ENCODE measurements at places on chromosomes 3 and 15. TPM values are rescaled to one million over a fixed set of nuclear protein-coding genes. Genes with fewer than 3 reads are reported as not detected.

GRCh38 chr15:67882487-67883233 is 42.8 kb upstream of the RNU6-1 start:
- DNase-seq = no peak

DNA sequence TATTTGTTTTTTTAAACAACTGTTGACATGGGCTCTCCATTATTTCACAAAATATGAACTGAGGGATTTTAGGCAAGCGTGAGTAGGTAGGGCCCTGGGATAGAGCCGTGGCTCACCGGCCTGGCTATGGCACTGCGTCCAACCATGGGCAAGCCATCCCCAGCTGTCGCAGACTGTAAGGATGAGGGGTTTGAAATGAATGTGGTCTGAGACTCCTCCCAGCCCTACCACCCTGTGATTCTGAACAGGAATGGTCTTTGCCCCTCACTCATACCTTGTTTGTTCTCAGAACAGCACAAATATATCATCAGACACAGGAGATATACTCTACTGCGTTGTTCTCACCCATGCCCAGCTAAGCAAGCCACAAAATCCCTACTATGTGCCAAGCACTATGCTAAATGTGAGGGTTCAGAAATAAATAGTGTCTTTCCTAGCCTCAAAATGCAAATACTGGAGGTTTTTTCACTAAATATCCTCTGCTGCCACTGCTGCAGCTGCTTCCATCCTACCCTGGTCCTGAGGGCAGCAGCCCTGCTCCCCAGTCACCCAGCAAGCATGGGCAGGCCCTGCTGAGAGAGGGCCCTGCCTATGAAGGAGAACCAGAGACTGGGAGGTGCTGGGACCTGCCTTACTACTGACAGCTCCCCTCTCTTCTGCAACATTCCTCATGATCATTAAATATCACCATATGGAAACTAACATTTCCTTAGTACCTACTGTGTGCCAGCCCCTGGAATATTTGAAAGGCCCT is 102.8 kb downstream of the XXYLT1 start:
- DNase-seq = no peak

DNA sequence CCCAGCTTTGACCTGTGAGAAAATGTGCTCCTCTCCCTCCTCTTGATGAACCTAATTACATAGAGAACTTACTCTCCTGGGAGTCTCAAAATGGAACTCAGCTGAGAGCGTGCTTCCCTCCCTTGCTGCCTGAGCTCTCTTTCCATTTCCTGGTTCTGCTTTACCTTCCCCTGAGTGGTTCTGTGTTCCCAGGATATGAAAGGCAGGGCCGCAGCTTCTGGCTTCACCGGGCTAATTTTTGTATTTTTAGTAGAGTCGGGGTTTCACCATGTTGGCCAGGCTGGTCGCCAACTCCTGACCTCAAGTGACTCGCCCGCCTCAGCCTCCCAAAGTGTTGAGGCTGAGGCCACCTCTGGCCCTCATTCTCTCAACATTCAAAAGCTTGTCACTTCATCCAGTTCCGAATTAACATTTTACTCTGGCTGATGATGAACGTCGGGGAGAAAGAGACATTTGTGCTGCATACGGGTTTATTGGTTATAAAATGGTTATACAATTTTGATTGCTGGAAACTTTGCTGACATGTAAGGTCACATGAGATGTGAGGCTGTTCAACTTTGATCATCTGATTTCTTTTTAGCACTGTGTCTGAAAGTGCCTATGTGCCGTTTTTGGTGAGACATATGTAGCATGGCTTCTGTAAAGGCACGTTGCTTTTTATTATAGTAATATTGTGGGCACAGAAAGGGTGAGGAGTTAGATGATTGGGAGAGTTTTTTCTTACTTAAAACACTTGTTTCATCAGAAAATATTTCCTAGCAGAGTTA is 6.6 kb downstream of the PLS1 start:
- no peak for DNase-seq

DNA sequence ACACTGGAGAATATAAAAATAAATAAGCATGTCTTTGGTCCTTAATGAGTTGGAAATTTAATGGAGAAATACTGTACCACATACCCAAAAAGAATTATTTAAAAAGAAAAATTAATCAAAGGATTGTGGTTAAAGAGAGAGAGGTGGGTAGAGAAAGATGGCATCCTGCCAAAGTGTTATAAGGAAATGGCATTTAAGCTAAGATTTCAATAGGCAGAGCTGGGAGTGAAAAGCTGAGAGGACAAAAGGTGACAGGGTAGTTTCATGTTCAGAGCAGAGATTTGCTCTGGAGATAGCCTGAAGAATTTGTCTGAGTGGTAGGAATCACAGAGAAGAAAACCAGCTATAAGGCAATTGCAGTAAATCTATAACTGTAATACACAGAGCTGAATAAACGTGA is 181.0 kb downstream of the SI start:
- DNase-seq = no peak

DNA sequence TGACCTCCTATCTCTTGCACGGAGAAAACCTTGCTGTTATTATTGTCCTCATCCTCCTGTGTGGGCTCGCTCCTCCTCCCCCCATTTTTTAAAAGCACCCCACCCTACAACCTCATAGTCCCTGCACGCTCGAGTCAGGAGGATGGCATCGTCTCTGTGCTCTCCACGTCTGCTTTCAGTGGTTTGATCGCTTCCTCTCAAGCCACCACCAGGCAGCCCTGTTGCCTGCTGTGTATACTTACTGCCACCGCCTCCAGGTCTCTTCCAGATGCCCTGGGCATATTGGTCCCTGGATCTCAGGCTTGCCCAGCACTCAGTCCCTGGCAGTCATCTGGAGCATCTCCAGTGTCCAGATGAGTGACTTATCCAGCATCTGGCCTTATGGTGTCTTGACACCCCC is 42.1 kb upstream of the GCNT3 start:
- no peak for DNase-seq

DNA sequence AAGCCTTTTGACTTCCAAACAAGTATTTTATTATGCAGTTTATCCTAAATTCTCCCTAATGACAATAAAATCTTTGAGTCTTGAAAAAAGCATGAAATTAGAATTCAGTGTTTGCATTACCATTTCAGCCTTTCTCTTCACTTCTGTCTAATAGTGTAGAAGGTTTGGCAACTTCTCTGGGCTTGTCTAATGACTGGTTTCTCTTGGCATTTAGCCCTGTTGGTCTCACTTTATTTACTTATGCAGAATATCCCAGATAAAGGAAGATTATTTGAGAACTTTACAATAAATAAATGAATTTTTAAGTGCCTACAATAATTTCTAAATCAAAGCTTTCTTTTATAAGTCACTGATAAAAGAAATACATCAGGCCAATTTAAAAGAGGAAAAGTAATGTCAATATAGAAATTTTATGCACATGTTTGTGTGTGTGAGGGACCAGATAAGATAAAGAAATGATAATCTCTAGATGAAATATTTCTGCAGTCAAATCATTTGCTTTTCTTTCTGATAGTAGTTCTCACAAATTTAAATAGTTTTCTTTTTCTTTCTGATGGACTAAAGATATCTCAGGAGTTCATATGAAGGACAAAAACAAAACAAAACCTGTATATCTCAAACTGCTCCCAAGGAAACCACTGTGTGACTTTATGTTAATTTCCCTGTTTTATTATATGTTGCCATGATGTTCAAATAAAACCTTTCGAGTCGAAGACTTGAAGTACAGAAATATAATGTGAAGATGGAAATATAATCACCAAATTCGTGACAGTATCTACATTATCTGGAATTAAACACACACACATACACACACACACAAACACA is 533.1 kb upstream of the CBLB start:
- DNase-seq = no peak

DNA sequence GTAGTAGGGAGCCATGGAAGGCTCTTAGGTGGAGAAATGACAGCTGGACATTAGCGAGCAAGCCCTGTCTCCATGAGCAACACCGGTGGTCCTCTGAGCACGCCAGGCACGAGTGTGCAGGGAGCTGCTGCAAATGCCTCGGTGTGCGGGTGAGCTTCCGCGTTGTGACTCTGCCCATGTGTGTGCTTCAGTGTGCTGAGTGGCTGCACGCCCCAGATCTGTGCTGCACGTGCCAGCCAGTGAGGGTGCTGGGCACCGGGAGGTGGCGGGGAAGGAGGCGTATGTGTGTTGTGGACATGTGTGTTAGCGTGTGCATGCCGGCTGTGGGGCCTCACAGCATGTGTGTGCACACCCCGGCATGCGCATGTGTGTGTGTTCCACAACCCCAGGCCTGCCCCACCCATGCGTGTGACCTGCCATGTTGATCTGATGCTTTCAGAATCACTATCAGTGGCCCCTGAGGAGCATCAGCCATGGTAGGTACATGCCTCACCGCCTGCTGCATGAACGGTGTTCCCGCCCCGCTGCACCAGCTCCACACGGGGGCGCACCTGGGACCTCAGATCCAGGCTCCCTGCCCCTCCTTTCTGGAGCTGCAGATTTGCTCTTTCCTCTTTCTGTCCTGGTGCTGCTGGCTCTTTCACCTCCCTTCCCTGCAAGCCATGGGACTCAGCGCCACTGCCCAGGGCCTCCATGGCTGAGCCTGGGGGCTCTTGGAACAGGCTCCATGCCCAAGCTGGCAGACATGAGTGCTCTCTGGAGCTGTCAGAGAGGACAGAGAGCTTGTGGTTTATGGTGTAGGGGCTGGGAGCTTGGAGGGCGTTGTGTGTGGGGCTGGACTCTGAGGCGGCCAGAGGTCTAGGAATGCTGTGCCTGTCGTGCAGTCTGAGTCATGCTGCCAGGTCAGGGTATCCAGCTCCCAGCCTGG is 169.4 kb downstream of the TBC1D2B start:
- no peak for DNase-seq

GRCh38 chr3:167653155-167653554 is 587 bp downstream of the WDR49 start:
- DNase-seq = no peak

GRCh38 chr3:59772416-59773408 is 722.9 kb upstream of the CFAP20DC start:
- no peak for DNase-seq

DNA sequence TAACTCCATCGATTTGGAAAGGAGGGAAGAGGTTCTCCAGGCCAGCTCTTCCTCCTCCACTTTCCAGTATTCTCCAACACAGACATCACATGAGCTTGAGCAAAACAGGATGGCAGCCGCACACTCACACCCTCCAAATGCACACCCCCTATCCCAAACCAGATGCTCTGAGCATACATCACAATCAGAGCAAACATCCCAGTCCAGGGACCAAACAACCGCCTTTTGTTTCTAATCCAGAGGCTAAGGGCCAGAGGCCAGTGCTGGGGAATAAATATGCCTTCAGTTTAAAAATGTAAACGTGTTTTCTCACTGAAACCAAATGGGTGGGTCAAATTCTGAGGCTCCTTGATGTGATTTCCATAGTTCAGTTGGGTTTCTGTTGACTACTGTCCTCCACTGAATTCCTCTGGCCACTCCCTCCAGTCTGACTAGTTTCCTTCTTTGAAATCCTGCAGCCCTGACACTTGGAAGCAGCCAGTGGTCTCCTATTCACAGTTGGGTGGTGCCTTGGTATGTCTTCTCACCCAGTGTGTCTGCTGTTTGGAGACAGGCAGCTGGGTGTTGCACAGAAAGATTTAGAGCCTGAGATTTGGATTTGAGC is 19.2 kb upstream of the MFGE8 start:
- no peak for DNase-seq

- DNase-seq = no peak
Measured at GRCh38 chr15:70503073-70503745, 260.1 kb downstream of the UACA start.

DNA sequence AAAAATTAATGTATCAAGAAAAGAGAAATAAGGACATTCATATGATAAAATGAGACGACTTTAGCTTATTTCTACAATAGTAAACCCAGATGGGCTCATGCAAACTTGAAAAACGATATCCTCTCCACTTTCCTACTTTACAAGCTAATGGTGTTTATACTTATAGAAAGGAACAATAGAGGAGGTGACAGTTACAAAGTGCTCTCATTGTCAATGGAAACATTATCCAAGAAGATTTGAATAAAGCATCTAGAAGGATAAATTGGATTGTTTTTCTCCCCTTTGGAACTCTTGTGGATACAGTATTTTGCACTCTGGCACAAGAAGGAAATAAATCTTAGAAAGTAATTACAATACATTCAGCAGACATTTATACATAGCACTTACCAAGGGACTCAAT is 20.2 kb upstream of the CCDC66 start:
- no peak for DNase-seq

DNA sequence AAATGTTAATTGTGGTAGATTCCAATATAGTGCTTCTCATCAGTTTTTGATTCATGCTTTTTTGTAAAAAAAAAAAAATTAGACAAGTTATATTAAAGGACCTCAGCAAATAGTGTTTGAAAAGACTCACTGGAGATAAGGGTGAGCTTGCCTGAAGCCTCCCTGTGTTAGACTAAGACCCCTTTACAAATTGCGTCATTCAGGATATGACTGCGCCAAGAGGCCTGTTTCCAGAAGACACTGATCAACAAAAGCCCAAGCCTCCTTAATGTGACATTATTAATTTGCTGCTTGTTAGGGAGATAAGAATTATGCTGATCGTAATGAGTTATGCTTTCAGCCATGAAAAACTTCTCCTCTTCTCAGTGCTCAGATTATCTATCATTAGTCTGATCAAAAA is 13.0 kb upstream of the DNAJC13 start:
- no peak for DNase-seq

DNA sequence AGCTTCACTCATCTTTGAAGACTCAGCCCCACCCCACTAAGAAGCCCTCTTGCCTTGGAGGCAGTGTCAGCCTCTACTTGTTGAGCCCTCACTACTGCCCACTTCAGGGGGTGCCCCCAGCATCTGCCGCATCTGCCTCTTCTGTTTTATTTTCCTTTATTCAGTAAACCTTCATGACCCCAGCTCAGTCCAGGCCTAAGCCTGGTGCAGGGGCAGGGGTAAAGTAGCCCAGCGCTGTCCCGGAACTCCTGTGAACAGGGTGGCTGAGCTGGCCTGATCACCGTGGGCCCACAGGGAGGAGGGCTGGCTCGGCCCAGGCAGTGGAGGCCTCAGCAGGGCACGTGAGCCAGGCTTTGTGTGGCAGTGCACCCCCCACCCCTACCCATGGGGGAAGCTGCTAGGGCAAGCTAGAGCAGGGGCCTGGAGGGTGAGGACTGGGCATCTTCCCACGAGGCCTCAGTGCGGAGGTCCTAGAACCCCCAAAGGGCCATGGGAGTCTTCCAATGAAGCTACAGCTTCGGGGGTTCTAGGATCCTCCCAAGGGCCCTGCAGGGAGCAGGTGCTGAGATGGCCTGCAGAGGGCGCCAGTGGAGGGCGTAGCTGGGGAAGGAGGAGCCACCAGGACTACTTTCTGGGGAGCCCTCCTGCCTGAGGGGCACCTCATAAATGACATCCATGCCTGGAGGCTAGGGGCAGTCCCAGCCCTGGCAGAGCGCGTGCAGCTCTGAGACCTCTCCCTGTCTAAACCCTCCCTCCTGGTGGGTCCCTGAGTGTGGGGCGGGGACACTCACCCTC is 36.0 kb downstream of the TSPAN3 start:
- DNase-seq = no peak

UROC1 gene
- 0.14 TPM for polyA plus RNA-seq

ISLR2 gene
- polyA plus RNA-seq = 4.2 TPM

HHLA2 gene
- polyA plus RNA-seq = not detected

DHX36 gene
- polyA plus RNA-seq = 47.3 TPM

TMEM44 gene
- 25.8 TPM for polyA plus RNA-seq

TAGLN3 gene
- 3.7 TPM for polyA plus RNA-seq

CKMT1A gene
- polyA plus RNA-seq = not detected

FRMD5 gene
- 0.44 TPM for polyA plus RNA-seq

FEZF2 gene
- polyA plus RNA-seq = not detected

CLDN16 gene
- polyA plus RNA-seq = not detected

TM4SF18 gene
- 12.9 TPM for polyA plus RNA-seq

TOPBP1 gene
- polyA plus RNA-seq = 25.2 TPM

SMAD3 gene
- polyA plus RNA-seq = 29.7 TPM

HRH1 gene
- polyA plus RNA-seq = 3.4 TPM

All from hindlimb muscle (tissue), 1 donor.